ENCODE measurements at places on chromosomes 16 and 17.

- no peak for DNase-seq
Observed at GRCh38 chr17:18176176-18176575, 7.5 kb upstream of the ALKBH5 start.

GRCh38 chr16:75491876-75492275 is 3.4 kb downstream of the CHST6 start:
- no peak for DNase-seq

GRCh38 chr17:75722076-75722475 is 817 bp downstream of the ITGB4 start:
- no peak for DNase-seq

DNA sequence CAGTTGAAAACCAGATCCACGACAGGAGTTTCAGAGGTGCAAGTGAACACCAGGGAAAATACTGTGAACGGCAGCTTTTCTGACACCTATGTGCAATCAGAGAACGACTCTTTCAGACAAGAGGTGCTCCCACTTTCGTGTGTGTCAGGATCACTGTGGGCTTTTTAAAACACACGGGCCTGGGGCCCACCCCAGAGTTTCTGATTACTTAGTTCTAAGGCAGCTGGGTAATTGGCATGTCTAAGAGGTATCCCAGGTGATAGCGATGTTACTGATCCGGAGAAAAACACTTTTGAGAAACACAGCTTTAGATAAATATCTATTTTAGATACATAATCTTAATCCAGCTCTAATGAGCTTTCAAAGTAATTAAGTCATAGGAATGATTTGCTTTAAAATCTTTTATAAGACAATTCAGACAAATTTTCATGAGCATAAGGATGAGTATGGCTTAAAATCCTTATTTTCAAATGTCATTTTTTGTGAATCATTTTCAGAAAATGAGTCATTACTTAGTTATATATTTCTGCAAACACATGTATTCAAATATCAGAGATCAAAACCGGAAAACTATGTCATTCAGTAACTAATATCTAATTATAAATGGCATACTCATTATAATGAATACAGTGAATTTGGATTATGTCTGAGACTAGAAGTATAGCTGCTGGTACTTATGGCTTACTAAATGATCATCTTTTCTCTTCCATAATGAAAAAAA is 217.9 kb upstream of the PSMD7 start:
- no peak for DNase-seq

- DNase-seq = no peak
Observed at GRCh38 chr17:33335491-33336173, 42.5 kb upstream of the ASIC2 start.

DNA sequence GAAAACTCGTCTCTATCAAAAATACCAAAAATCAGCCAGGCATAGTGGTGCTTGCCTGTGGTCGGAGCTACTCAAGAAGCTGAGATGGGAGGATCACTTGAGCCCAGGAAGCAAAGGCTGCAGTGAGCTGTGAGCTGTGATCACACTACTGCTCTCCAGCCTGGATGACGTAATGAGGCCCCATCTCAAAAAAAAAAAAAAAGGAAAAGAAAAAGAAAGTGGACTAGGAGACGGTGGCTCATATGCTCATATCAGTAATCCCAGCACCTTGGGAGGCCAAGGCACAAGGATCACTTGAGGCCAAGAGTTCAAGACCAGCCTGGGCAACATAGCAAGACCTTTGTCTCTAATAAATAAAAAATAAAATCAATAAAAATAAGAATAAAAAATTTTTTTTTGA is 8.8 kb upstream of the SUMO2 start:
- no peak for DNase-seq

DNA sequence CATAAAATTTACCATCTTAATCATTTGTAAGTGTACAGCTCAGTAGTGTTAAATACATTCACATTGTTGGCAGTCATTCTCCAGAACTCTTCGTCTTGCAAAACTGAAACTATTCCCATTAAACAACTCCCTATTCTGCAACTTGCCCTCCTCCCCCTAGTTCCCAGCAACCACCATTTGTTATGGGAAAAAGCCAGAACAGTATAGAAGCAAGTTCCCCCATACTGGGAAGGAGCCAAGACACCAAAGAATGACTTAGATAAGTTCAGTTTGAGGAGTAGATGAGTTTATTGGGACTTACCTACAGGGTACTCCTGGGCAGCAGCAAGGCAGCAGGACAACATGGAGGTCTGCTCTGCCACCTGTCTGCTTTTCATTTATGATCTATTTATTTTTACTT is 39.3 kb upstream of the TEKT1 start:
- no peak for DNase-seq

DNA sequence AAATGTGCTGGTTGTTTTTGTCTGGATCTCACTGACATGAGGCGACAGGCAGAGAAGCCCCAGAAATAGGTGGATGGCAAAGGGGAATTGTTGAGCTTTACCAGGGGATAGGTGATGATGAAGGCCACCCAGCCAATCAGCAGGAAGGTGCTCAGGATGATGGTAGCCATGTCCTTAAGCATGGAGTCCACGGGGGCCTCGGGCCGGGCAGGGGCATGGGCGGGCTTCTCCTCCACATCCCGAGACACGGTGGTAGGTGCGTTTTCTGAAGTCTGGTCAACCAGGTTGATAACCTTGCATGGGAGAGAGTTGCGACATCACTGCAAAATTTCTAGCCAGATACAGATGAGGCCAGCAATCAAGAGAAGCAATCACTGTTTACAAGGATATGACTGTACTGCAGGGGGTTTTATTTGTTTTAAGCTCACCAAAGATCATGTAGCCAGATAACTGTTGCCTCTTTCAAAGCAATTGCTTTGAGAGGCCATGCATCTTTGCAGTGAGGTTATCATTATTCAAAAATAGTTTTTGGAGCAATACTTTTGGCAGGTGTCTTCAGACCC is 37.3 kb upstream of the ICAM2 start:
- DNase-seq = no peak

- DNase-seq = no peak
Observed at GRCh38 chr17:78986649-78987328, 7.1 kb upstream of the LGALS3BP start.

DNA sequence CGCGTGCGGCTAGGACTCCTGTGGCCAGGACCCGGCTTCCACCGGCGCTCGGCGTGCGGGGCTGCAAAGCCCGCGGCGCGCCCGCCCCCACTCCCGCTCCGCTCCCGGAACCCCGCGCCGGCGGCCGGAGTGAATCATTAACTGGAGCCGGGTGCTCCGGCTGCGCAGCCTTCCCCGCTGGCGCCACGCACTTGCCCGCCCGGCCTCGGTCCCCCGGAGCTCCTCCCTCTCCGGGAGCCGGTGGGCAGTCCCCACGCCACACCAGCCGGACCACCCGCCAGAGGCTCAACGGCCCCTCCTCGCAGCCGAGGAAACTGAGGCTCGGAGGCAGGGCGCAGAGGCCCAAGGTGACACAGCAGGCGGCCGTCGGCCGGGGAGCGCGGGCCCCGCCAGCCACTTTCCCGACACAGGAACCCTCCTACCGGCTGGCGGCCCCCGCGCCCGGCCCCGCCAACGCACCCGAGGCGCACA is 580 bp downstream of the BCAR1 start:
- DNase-seq = no peak

GRCh38 chr16:85986931-85987749 is 88.2 kb downstream of the IRF8 start:
- DNase-seq = peak; percentile 2

- DNase-seq = no peak
Observed at GRCh38 chr17:34206569-34206968, 48.5 kb upstream of the CCL2 start.

DNA sequence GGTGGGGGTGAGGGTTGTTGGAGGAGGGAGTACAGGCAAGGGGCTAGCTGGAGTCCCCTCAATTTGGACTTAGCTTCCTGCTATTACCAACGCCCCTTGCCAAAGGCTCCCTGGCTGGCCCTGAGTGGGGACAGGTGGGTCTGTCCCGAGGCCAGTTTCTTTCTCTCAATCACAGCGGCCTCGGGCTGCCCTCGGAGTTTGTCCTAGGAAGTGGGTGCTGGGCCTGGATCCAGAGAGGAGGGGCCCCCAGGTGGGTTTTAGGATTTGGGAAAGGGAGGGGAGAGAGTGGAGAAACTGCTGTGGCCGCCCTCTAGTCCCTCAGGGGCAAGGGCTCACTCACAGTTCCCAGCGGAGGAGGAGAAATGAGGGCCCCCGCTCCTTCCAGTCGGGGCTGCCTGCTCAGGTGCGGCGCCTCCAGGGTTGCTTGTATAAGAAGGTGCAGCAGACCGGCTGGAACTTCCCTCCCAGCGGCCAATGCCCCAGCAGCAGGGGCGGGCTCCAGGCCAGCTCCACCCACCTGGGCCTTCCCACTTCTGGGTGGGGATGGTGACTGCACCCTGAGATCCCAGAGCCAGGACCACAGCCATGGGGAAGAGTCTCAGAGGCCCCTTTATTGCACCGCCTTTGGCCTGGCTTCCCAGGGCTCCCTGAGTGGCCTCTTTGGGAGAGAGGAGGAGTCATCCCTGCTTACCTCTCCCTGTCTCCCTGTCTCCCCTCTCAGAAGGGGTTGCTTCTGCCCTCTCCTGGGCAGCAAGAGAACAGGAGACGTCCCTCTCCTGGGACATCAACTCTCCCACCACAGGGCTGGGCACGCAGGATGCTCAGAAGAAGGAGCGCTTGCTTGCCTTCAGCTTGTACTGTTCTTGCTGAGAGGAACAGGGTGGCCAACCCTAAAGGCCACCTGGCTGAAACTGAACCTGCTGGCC is 112.0 kb upstream of the SMURF2 start:
- DNase-seq = no peak
